Iris pigment epithelial cell (primary cell): ENCODE measurements at places on chromosomes 16 and 17.

- no peak for DNase-seq
Measured at GRCh38 chr17:80989586-80989913, 2.1 kb upstream of the CHMP6 start.

DNA sequence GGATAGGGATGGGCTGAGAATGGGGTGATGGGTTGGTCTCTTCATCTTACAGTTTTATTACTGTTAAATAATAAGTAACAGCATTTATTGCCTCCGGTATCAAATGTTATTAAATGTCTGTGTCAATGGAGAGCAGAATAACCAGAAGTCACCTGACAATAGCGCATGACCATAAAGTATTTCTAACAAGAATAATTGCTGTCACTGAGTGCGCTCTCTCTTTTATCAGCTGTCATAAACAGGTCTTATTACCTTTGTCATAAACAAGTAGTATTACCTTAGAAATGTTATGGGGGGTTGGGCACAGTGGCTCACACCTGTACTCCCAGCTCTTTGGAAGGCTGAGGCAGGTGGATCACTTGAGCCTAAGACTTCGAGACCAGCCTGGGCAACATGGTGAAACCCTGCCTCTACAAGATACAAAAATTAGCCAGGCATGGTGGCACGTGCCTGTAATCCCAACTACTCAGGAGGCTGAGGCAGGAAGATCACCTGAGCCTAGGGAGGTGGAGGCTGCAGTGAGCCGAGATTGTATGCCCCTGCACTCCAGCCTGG lies 120.6 kb downstream of the MAP2K6 start:
- DNase-seq = no peak

DNA sequence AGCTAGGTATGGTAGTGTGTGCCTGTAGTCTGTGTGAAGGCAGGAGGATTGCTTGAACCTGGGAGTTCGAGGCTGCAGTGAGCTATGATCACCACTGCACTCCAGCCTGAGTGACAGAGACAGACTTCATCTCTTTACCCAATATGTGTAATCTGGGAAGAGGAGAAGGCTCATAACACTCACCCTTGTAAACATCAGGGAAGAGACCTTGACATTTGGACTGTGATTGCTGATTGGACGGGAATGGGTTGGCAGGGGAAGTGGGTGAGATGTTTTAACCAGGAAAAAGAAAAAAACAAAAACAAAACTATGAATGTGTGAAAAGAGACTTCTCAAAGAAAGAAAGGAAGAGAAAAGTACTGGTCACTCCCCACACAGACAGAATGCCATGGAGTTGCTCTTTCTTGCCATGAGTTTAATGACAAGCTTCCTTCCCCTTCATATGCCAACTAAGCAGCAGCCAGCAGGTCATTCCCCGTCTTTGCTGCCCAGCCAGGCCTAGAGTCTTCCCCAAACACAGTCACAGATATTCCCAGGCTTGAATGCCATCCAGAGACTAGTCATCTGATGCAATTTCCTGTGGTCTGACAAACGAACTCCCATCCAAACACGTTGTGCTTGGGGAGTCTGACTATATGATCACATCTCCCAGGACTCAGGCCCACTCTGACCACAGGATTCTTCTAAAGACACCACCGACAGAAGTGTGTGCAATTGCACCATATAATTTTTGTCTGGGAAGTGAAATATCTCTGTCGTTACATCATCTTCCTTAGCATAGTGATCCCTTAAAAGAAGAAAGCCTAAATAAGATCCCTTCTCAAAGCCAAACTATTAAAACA lies 3.6 kb upstream of the XAF1 start:
- DNase-seq = peak; percentile 100

- no peak for DNase-seq
Measured at GRCh38 chr16:21646721-21647561, 5.5 kb downstream of the IGSF6 start.

DNA sequence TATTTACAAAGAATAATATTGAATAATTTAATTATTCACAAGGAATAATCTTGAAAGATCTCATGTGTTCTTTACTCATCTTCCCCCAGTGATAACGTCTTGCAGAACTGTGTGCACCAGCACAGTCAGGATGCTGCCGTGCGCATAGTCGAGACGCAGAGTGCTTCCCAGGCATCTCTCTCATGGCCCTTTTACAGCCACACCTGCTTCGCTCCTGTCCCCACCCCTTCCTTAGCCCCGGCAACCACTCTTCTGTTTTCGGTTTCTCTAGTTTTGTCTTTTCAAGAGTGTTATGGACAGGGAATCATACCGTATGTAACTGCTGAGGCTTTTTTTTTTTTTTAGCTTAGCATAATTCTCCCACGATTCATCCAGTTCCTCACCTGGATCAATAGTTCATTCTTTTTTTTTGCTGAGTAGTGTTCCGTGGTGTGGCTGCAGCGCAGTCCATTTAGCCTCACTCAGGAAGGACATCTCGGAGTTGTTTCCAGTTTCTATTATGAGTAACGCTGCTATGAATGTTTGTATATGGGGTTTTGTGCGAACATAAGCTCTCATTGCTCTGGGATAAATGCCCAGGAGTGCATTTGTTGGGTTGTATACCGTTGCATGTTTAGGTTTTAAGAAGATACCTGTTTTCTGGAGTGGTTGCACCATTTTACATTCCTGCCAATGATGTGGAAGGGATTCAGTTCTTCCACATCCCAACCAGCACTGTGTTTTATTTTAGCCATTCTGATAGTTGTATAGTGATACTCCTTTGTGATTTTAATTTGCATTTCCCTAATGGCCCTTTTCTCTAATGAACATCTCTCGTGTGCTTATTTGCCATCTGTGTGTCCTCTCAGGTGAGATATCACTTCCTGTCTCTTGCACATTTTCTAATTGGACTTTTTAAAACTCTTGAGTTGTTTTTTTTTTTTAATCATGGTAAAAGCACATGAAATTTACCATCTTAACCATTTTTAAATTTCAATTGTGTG lies 47.6 kb downstream of the SEC14L1 start:
- DNase-seq = peak; percentile 73

DNA sequence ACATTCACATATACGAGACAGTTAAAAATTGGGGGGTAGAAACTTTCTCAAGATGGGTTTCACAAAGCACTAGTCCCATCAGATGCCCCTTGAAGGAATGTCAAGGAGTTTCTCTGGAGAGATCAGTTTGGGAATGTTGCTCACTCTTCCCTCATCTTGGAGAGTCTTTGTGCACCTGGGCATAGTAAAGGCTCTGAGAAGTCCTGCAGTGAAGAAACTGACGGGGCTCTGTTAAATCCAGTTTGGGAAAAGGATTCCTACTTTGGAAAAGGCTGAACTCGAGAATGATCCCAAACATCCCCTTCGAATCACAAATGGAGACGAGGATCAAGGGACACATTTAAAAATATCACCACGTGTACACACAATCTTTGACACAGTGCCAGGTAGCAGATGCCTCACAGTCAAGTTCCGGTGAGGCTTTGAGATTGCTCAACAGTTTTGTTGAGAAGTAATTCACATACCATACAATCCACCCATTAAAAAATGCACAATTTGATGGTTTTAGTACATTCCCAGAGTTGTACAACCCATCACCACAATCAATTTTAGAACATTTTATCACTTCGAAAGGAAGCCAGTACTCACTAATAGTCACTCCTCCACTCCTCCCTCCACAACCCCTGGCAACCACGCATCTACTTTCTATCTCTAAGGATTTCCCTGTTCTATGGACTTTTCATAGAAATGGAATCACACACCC lies 203.4 kb upstream of the FOXF1 start:
- peak; percentile 95 for DNase-seq

- DNase-seq = no peak
Measured at GRCh38 chr17:48336986-48337385, 93.0 kb downstream of the SKAP1 start.

- DNase-seq = peak; percentile 64
Measured at GRCh38 chr16:56912746-56913708, 18.9 kb upstream of the HERPUD1 start.

DNA sequence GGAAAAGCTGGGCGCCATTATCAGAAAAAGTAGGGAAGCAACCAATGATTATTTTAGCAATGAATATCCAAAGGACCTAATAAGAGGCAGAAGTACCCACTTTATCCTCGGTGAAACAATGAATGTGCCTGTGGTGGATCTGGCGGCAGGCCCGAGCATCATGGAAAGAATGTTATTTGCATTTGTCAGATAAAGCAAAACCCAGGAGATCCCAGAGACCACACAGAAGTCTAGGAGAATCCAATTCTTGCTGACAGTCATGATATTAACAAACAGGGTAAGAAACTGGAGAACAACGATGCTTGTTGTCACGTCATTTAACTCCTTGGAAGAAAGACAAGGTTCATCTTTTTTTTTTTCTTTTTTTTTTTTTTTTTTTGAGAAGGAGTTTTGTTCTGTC lies 12.0 kb upstream of the TNRC6A start:
- peak; percentile 47 for DNase-seq

GRCh38 chr16:27550582-27550920 lies 607 bp downstream of the KATNIP start:
- DNase-seq = no peak

GRCh38 chr16:2856061-2856670 lies 1.8 kb downstream of the PRSS22 start:
- no peak for DNase-seq

DNA sequence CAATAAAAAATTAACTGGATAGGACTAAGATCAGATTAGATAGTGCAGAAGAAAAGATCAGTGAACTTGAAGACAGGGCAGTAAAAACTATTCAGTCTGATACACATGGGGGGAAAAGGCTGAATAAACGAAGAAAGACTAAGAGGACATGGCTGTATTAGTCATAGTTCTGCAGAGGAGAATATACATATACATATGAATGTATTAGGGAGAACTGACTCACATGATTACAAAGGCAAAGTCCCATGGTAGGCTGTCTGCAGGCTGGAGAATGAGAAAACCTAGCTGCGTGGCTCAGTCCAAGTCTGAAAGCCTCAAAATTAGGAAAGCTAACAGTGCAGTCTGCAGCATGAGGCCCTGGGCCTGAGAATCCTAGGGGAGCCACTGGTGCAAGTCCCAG lies 98.2 kb upstream of the GNAO1 start:
- DNase-seq = no peak

DNA sequence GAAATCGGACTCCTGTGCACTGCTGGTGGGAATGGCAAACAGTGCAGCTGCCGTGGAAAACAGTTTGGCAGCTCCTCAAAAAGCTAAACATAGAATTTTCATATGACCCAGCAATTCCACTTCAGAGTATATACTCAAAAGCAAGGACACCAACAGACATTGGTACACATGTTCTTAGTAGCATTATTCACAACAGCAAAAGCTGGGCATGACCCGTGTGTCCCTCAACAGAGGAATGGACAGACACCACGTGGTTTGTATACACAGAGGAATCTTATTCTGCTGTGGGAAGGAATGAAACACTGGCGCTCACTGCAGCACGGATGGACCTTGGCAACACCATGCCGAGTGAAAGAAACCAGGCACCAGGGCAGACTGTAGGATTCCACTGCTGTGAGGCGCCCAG lies 16.0 kb downstream of the NPTX1 start:
- no peak for DNase-seq

DNA sequence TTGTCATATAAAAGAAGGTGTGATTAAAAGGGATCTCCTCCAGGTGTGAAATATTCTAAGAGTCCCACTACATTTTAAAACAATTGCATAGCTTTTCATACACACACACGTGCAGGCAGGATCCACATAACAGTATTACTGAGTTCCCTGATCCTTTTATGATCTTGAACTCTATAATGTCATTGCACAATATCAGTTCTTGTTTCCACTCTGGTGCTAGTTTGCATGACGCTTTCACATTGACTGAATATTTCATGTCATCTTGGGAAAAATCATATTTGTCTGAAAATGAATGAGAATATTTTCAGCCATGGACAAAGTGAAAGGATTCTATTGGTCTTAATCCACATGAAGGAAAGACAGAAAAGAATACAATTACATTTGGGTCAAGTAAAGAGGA lies 703.8 kb downstream of the CDH8 start:
- no peak for DNase-seq

- DNase-seq = no peak
Measured at GRCh38 chr17:67403065-67403464, 26.0 kb downstream of the PITPNC1 start.

DNA sequence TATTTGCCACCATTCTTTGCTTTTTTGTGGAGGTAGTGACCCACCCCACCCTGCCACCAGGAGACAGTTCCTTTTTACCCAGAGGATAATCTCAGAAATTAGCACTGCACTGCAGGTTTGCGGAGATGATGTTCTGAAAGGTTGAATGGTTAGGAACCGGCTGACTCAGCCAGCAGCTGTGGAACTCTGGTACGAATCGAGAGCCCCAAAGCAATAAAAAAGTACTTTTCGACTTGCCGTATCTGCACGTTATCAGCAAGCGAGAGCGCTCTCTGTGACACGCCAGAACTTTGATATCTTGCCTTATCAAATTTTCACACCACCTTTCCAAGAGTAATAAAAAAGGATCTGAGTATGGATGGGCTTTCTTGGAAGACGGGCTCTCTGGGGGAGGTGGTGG lies 96.3 kb upstream of the EEF2KMT start:
- no peak for DNase-seq

- no peak for DNase-seq
Measured at GRCh38 chr16:49601576-49601975, 228.0 kb downstream of the C16orf78 start.

DNA sequence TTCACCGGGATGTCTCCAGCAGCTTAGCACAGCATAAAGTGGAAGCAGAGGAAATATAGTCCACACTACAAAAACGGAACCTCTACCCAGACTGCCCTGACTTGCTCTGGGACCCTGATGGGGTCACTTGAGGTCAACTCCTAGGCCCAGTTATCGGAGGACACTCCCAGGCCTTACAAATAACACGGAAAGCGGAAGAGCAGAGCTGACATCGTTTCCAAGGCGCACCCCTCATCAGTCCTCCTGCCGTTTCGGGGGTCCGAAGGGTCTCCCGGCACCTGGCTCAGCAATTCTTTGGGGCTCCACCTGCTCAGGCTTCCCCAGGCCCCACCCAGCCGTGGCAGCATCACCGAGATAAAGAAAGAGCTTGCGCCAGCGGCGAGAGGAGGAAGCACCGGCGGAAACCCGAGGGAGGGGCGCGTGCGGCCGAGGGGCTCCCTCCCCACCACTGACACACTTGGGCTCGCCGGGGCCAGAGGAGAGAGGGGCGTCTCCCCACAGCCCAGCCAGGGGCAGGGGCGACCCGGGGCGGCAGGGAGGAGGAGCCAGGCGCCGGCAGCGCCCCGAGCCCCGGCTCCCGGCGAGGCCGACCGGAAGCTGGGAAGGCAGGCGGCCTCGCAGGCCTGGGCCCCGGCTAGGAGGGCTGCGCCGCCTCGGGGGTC lies 727 bp downstream of the CORO7 start:
- no peak for DNase-seq

GRCh38 chr17:32261936-32262510 lies 3.6 kb upstream of the RHBDL3 start:
- DNase-seq = no peak
